ENCODE measurements at places on chromosomes 7 and 10.

- DNase-seq, result no peak
Observed at GRCh38 chr10:11149807-11150141, 132.1 kb downstream of the CELF2 start.

DNA sequence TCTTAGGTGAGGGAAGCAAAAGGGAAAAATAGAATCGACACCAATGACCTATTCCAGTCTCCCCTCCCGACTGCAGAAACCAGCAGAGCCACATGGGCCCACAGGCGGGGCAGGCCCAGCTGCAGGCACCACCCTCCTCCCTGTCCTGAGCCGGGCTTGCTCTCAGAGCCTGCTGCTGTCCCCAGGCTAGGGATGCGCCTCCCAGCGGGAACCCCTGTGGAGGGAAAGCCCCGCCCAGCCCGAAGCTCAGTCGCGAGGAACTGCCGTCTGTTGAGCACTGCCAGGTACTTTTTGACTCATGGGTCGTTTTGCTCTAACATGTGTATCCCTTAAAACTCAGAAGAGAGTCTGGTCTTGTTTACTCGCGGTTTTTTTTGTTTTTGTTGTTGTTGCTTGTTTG lies 124.5 kb upstream of the RET start:
- DNase-seq, result no peak

GRCh38 chr7:43042302-43042701 lies 70.1 kb upstream of the HECW1 start:
- no peak for DNase-seq

DNA sequence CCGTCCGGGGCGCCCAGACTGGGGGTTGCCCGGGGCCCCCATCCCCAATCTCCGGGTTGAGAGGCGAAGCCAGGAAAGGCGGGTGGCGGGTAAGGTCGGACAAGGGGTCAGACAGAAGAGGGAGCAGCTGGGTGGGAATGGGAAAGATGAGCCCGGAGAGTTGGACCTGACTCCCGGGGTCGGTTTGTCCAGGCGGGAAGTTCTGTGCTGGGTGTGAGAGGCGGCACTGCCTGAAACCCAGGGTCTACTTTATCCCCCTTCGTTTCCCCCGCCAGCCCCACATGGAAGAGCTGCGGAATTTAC lies 675 bp downstream of the SLC4A2 start:
- no peak for DNase-seq

DNA sequence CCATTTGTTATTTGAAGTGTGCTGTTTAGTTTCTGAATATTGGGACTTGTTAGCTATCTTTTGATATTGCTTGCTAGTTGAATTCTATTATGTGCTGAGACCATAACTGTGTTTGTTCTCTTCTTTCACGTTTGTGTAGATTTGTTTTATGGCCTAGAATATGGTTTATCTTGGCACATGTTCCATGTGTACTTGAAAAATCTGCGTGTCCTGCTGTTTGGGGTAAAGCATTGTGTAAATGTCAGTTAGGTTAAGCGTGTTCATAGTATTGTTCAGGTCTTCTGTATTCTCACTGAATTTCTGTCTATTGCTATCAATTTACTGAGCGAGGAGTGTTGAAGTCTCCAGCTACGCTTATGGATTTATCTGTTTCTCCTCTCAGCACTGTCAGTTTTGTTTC lies 19.4 kb downstream of the MMP21 start:
- DNase-seq, result no peak

GRCh38 chr10:98340940-98341310 lies 72.9 kb upstream of the LOXL4 start:
- DNase-seq, result no peak

DNA sequence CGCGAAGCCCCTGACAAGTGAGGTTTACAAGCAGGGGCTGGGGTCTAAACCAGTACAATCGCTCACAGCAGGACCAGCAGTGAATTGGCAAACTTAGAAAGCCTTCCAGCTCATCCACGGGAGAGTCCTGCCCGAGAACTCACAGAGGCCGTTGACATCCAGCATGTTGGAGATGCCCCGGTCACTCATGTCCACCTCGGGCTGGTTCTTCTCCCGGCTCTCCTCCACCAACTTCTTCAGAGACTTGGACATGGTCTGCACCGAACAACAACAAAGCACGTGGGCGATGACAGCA lies 447 bp downstream of the RSU1 start:
- no peak for DNase-seq

DNA sequence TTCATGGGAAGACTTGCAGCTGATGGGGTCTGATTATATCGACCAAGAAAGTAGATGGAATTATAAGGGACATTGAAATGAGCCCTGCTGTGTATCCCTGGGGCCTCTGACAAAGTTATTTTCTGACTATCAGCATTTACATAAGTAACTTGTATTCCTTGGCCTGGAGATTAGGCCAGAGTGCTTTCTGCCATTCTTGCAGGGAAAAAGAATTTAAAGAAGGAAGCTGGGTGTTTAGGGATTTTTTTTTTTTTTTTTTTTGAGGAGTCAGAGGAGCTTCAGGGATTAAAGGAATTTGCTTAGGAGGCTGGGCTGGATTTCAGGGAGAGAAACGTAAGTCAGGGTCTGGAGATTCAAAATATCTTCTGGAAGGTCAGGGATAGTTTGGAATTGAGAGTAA lies 4.6 kb downstream of the SPAM1 start:
- no peak for DNase-seq

- no peak for DNase-seq
Observed at GRCh38 chr7:96671854-96672253, 37.8 kb downstream of the SEM1 start.

GRCh38 chr7:76310102-76310957 lies 7.9 kb downstream of the HSPB1 start:
- no peak for DNase-seq

DNA sequence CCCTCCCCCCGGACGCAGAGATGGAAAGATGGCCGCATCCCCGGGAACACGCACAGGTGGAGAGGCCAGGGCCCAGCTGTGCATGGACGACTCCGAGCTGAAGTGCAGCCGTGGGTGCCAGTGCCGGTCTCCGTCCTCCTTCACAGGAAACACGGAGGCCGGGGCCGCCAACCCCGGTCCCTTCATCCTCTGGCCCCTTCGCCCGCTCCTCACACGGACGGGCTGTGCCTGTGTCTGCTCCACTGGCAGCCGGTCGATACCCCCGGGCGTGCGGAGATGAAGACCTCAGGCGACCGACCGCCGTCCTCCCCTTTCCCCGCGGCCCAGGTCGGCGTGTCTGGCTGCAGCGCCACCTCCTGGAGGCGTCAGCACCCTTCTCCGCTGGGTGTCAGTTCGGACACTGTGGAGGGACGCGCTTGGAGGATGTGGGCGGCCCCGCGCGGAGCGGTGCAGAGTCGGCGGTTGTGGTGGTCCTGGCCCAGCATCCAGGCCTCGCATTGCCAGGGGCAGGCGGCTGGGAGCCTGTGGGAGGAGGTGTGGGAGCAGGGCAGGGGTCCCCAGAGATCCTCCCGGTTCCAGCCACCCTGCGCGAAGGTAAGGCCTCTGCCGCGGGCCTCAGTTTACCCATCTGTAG lies 9.9 kb downstream of the ZNF511 start:
- peak; percentile 79 for DNase-seq

DNA sequence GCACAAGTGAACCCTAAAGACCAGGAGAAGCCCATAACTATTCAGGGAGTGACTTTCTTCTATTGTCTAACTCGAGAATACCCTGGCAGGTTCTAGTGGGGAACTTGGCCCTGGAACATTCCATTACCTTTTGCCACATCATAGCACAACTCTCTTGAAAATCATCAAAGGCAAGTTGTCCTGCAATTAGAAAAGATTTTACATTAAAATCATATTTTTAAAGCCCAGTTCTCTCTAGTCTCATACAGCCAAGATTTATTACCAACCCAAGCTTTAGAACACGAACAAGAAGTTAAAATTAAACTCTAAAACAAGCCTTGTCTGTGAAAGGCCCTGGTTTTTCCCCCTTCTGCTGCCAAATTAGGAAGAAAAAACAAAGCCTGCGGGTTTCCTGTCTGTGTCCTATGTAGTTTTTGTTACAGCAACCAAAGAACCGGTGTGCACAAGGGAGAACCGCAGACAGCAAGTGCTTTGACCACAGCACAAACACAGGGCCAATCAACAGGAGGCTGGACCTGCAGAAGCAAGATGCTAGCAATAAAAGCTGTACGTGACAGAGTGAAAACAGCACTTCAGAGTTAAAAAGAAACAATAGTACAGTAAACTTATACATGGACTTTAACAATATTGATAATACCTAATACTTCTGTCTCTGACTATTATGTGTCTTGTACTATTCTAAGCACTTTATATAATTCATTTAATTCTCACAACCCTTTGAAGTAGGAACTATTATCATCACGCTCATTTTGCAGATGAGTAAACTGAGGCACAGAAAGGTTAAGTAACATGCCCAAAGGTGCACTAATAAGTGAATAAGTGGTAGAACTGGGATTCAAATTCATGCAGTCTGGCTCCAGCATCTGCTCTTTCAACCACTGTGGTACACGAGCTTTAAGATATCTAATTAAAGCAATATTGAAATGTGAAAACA lies 65.8 kb downstream of the STK17A start:
- peak; percentile 84 for DNase-seq

- DNase-seq, result no peak
Observed at GRCh38 chr7:101106386-101106785, 20.5 kb upstream of the SERPINE1 start.

DNA sequence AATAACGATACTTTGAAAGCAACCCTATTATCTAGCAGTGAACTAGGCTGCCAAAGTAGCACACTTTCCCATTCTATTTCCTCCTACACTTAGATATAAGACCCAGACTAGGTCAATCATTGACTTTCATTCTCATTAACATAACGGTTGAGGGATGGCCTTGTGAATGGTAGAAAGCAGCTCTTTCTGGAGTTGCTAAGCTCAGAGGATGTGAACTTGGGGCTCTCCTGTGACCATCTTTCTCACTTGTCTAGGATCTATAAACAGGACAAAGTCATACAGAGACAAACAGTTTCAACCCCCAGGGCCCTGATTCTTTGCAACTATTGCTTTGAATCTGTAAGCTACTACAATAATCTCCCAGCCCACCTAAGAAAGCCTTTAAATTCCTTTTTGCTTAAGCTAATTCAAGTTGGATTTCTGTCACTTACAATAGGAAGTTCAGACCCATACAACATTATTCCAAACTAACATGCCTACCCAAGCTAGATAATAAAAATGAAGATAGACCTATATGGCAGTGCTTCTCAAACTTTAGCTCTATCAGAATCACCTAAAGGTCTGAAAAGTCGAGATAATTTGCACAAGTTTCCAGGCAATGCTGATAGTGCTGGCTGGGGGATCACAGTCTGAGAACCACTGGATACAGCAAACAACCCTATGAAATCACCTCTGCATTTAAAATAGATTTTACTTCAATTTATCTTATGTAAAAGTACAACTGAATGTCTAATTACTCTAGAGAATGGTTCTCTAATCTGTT lies 16.7 kb downstream of the P4HA1 start:
- no peak for DNase-seq

- DNase-seq, result no peak
Observed at GRCh38 chr7:19522486-19522885, 186.4 kb downstream of the POLR1F start.

DNA sequence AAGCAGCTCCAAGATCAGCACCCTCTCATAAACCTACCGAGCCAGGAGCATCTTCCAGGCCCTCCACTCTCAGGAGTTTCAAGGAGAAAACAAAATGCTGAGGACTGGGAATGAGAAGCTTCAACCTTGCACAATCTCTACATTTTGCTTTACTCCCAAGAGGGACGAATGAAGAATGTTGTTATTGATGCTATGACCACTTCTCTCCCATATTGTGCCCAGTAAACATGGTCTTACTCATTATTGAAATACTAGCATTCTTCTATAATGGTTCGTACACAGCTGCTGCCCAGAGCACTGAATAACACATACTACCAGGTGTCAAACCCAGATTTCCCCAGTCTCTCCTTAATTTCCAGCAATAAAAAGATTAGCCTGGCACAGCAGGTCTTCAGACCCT lies 63.4 kb upstream of the BET1 start:
- no peak for DNase-seq

DNA sequence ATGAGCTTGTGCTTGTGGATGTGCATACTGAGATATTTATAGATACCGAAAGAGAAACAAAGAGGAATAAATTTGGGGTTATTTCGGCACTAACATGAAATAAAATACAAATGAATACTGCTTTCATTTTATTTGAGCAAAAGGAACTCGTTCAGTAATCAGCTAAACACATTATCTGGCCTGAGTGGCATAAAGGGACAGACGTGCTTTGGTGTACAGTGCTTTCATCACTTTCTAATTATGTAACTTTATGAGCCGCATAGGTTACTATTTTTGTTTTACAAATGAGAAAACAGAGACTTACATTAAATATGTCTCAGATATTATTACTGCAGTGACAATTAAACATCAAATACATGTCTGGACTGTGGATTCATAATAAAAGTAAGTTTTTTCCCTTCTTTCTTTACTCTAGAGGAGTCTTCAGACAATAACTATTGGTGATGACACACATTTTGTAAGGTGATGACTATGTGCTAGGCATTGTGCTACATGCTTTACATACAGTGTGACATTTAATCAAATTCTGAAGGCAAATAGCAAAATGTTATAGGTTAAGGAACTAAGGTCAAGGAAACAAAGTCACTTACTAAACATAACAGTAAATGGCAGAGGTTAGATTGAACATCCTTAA lies 503.3 kb downstream of the SORCS1 start:
- no peak for DNase-seq

- no peak for DNase-seq
Observed at GRCh38 chr7:108261560-108262255, 131.5 kb upstream of the LAMB4 start.

GRCh38 chr7:88628363-88629085 lies 131.0 kb upstream of the ZNF804B start:
- DNase-seq, result no peak

- DNase-seq, result no peak
Observed at GRCh38 chr10:69816521-69816920, 14.8 kb downstream of the COL13A1 start.

DNA sequence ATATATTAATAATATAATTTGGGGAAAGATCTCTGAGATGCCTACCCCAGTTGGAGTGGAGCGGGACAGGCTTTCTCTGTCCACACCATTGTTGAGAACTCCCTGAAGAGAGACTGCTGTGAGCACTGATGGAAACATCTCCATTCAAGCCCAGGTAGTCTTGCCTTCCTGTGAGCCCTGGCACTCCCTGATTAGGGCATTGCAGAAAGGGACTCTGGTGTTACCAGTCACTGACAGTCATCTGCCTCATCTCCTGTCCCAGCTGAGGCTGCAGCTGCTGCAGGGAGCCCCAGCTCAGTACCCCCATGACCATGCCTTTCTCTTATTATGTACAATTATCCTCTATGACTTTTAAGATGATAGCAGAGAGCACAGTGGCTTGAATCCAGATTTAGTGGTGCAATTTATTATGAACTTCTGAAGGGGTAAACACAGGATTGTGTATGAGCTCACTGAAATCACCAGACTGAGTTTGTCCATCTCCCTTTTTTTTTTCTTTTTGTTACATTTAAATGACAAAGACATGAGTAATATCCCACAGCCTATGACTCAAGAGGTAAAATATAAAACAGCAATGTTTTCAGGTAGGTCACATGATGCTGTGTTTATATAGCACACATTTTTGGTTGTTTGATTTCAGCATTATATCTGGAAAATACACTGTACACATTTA lies 236.9 kb downstream of the SLC25A13 start:
- DNase-seq, result no peak
